ENCODE measurements at places on chromosomes 3 and 15. TPM values are rescaled to one million over a fixed set of nuclear protein-coding genes. Genes with fewer than 3 reads are reported as not detected.

NUP210 gene
- 125 TPM for total RNA-seq

HDAC11 gene
- 2.3 TPM for total RNA-seq

HEG1 gene
- total RNA-seq, result 20.5 TPM

CYP8B1 gene
- total RNA-seq, result not detected

UQCC5 gene
- 8.0 TPM for total RNA-seq

- DNase-seq, result no peak
These were observed 7.4 kb downstream of the EPHA3 start for GRCh38 chr3:89114841-89115223.

DNA sequence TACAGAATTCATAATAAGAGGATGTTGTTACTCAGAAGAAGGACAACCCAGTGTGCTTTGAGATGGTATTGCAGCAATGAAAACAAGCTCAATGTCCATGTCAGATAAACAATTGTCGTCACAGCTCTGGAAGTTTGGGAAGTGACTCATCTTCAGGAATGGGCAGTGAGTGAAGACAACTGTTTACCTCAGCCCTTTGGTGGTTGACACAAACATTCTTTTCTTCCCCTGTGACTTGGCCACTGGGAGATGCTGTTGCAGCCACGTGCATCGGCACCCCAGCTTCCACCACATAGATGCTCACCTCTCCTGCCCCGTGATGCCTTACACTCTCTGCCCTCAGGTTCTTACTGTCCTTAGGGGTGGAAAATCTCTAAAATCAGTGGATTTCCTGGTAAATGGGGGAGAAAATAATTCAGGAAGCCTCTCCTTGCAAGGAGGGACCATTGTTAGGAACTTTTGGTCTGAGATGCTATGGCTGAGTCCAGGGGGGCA, 114.1 kb upstream of the GALNT15 start:
- DNase-seq, result no peak

DNA sequence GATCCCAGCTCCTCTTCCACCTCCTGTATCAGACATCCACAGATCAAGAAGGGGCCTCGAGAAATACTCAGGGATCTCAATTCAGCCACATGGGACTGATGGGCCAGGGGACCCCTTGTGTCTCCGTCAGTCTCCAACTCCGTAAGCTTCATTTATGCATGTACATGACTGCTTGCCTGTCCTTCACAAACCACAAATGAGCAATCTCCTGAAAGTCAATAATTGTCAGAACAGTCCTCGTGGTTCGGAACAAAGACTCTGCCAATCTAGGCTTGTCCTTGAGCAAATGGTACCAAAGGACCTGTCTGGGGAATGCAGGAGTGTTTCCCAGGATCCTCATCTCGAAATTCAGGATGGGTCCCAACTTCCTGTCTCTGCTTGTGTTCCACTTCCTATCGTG, 20.8 kb downstream of the SLC12A8 start:
- no peak for DNase-seq

DNA sequence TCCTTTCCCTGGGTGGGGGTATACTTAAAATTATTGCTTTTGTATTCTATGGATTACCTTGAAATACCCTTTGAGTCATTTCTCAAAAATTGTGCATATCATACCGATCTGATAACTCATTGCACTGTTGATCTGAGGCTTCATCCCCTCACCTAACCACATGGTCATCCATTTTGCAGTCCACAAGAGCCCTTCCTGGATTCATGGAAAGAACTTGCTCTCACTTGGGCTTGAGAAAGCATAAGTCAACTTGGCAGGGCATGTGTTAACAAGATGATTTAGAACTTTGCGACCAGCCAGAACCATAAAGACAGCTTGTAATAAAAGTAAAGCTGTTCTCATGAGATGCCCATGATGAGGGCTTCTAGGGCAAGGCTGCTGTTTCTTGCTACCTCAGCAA, 22.2 kb downstream of the MME start:
- DNase-seq, result no peak

- no peak for DNase-seq
These were observed 130.3 kb upstream of the ZPLD1 start for GRCh38 chr3:102304550-102304949.

- DNase-seq, result no peak
These were observed 336.2 kb upstream of the TPM1 start for GRCh38 chr15:62706317-62706716.

DNA sequence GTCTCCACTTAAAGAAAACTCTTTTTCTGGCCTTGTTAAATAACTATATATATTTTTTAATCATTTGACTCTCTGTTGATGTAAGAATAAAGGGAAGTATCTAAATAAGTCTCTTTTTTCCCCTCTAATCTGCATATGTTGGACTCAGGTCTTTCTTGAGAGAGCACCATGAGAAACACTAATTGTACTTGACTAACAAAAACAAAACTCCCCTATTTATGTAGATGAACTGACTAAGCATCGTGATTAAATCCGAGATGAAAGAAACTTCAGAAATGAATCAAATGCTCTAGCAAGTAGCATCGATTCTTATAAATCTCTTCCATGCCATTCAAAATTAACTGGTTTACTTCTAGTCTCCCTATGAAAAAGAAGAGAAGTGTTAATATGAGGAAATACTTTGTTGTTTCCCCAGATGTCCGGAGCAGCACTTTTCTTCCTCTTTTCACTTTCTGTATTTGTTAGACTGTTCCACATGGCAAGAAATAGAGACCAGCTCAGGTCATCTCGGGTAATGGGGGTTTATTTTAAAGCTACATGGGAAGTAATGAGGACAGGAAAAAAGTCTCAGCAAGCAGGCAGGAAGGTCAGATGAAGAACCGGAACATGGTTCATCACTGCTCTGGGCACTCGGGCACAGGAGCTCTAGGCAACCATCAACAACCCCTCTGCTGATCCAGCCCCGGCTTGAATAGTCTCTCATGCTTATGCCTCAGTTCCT, 288.3 kb downstream of the CNTN6 start:
- no peak for DNase-seq

DNA sequence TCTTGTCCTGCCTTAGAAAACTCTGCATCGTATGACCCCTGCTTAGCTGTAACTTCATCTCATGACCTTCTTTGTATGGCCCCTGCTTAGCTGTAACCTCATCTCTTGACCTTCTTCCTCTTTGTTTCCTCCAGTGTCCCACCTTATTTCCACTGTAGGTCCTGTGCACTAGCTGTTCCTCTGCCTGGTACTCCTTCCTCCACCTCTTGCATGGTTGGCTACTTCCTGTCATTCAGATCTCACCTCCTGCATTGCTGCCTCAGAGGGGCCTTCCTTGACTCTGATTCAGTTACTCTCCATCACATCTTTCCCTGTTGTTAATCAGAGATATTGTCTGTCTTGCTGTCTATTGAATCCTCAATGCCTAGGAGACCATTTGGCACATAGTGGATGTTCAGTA, 63.2 kb downstream of the PDE8A start:
- no peak for DNase-seq
